ENCODE measurements at places on chromosomes 3 and 15.

DNA sequence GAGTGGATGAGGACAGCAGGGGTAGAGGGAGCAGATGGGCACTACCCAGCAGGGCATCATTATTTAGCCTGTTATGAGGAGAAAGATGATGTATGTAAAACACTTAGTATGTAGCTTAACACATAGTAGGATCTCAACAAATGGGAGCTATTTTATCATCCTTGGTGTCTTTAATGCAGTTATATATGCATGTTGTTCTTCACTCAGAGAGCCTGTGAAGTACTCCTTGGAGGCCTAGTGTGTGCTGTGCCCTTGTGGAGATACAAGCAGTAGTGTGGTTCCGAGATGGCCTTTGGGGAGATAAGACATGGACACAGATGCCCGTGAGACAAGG, 124.2 kb downstream of the LIPC start:
- no peak for DNase-seq

DNA sequence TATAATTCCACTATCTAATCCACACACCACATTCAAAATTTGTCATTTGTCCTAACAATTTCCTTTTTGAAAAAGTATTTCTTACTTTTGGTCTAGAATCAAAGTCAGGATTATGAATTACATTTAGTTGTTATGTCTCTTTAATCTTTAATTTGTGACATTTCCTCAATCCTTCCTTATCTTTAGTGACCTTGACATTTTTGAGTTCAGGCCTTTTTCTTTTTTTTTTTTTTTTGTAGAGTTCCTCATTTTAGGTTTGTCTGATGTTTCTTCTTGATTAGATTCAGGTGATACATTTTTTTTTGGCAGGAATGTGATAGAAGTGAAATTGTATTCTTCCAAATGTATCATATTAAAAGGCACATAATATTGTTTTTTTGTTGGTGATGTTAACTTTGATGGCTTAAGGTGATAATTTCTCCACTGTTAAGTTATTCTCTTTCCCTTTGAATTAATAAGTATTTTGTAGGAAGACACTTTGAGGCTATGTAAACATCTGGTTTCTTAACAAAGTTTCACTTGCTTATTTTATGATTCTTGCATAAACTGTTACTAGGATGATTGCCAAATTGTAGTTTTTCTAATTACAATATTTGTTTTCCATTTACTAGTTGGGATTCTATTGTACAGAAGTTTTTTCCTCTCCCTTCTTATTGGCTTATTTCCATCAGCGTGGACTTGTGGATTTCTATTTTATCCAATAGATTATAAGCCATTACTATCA, 16.3 kb downstream of the SLC35G2 start:
- no peak for DNase-seq

DNA sequence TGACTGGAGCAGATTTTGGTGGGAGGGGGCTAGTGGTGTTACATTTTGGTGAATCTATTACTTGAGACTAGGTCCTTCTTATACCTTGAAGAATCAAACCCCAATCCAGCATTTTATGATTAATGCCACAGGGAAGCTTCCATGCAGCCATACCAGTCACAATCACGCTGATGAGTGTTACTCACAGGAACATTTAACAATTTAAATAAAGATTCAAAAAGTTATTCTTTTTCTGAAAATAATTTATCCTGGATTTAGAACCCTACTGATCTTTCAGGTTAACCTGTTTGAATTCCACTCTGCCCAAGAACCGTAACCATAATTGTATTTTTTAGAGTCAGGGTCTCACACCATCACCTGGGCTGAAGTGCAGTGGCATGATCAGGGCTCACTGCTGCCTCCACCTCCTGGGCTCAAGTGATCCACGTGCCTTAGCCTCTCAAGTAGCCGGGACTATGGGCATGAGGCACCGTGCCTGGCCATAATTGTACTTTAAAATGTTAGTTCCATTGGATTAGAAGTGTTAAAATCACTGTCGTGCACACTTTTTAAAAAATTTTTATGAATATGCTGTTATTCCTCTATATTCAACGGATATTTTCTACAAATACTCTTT, 929 bp upstream of the MTMR10 start:
- no peak for DNase-seq

DNA sequence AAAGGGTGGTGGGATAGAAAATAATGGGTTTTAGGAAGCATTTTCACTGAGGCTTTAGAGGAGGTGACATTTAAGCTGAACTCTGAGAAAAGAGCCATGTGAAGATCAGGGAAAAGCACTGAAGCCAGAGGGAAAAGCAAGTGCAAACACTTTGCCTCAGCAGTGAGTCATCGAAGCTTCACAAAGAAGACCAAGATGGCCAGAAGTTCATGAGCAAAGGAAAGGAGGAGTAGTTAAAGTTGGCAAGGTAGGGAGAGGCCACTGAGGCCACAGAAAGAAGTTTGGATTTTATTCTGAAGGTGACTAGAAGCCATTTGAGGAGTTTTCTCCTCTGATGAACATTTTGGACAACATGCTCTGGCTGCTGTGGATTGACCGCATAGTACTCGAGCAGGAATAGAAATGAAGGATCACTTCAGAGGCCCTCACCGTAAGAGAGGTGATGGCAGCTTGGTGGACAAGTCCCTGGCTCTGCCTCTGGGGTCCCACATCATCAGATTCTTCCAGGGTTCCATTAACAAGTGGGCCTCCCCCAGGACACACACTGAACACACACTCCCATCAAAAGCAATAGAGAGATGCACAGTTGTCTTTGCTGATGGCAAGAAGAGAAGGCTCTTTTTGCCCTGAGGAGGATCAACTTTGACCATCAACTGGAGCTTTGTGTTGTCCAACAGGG, 75.5 kb downstream of the TOP2B start:
- DNase-seq, result no peak

DNA sequence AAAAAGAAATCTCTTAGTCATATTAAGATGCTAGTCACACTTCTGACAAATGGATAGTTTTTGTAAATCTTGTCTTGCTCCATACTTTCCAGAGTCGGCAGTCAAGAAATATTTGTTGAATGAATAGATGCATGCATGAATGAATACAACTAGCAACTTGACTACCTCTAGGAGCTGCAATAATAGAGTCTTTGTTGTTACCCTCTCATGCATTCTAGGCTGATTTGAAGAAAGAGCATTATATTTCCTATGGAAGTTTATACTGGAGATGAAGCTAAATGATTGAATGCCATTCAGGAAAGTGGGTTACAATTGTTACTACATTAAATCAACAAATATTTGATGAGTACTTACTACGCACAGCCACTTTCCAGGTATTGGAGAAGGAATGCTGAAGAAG, 18.1 kb upstream of the TRAT1 start:
- no peak for DNase-seq

GRCh38 chr3:28700728-28701127, 352.1 kb upstream of the AZI2 start:
- no peak for DNase-seq

- peak; percentile 49 for DNase-seq
Measured at GRCh38 chr3:59052803-59053411, 3.1 kb upstream of the CFAP20DC start.

DNA sequence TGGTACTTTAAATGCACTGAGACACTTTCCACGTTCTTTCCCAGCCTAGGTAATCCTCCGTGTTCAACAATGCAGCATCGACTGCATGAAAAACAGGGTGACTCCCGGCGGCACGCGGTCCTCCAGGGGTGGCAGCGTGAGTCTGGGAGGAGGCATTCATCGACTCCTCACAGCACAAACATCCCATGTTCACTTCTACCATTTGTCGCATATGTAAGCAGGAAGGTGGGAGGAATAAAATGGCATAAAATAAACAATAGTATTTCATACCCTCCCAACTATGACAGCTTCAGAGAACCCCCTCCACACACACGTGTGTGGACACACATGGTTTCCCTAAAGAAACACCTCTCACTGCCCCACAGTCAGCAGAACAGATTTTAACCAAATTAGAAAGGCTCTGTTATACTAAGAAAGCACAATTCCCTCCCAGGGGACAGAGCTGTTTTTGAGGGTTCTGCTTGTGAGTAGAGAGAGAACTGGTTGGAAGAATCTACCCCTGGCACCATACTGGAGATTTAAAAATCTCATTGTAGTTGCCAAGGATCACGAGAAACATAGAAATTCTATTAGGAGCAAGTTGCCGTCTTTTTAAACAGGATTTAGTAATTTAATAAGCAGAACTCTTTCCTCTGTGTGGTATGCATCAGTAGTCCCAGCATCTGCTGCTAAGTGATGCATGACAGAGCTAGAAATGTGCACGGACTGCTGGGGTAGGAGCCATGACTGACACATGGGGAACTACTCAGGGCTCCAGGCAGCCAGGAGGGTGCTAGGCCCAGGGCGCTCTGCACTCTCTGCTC, 6.0 kb downstream of the FAM43A start:
- DNase-seq, result no peak

DNA sequence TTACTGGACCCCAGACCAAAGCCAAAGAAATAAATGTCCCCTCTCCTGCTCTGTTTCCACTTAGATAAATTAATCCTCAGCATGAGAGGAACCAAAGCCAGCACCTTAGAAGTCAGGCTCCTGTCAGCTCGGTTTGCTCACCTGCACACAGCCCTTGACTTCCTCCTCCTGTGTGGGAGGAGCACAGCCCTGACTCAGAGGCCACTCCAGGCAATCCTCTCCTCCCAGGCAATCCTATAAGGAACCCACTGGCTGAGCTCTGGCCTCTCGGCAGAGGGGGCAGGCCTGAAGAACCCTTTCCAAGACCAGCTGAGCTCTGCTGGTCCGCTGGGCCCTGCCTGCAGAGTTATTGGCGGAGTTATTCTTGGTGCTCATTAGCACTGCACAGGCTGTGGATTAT, 30.8 kb downstream of the LIPC start:
- DNase-seq, result no peak

- no peak for DNase-seq
Measured at GRCh38 chr15:101435761-101436160, 53.7 kb downstream of the PCSK6 start.
